ENCODE measurements at places on chromosomes 6 and 20. TPM values are rescaled to one million over a fixed set of nuclear protein-coding genes. Genes with fewer than 3 reads are reported as not detected.
A peak's percentile ranks its signal among the peaks of the same experiment; 100 is the strongest.

DNA sequence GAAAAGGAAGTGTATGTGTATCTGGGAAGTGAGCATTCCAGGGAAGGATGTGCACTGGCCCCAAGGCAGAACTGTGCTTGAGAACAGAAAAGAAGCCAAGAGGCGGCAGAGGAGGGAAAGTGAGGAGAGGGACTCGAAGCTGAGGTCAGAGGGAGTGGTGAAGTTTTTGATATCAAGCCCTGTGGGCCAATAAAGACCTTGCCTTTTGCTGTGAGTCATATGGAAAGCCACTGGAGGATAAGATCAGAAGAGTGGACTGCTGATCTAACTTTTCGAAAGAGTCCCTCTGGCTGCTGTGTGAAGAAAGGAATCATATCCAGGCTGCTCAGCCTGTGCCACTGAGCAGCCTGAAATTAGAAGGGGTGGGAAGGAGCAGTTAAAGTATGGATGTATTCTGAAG, 99.4 kb downstream of the EYA4 start:
- H3K4me3 ChIP-seq = no peak overlapping the region
- no peak overlapping the region for H3K27ac ChIP-seq
- no peaks in the 10 kb centered on the region for H3K36me3 ChIP-seq

DNA sequence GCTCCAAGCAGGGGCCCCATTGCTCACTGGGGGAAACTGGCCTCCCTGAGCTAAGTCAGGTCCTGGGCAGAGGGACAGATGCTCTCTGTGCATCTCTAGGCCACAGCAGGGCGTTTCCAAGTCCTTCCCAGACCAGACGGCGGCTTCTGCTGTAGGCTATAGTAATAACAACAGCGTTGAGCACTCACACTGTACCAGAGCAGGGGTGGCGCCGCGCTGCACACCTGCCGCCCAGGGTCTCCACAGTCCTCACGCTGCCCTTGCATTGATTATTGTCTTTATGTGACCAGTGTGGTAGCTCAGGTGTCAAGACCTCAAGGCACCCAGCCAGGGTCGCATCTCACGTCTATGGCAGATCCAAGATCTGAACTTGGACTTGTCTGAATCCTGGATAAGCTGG, 14.9 kb upstream of the CCN5 start:
- no peak for DNase-seq
- H3K4me1 ChIP-seq = peaks cover 12% of the 10 kb centered on the region
- no peaks in the 10 kb centered on the region for H3K27me3 ChIP-seq
- no peak overlapping the region for H3K4me3 ChIP-seq
- no peak overlapping the region for H3K27ac ChIP-seq

- no peak overlapping the region for H3K4me3 ChIP-seq
- H3K27ac ChIP-seq = no peak overlapping the region
- no peaks in the 10 kb centered on the region for H3K4me1 ChIP-seq
- H3K36me3 ChIP-seq = no peaks in the 10 kb centered on the region
- no peak for DNase-seq
Observed at GRCh38 chr6:105831311-105832097, 254.6 kb upstream of the PRDM1 start.

- no peak overlapping the region for H3K4me3 ChIP-seq
- no peak overlapping the region for H3K27ac ChIP-seq
- no peak for DNase-seq
- H3K27me3 ChIP-seq = no peaks in the 10 kb centered on the region
- H3K4me1 ChIP-seq = peaks cover 3% of the 10 kb centered on the region
Observed at GRCh38 chr6:36358226-36358915, 21.7 kb upstream of the BNIP5 start.

DNA sequence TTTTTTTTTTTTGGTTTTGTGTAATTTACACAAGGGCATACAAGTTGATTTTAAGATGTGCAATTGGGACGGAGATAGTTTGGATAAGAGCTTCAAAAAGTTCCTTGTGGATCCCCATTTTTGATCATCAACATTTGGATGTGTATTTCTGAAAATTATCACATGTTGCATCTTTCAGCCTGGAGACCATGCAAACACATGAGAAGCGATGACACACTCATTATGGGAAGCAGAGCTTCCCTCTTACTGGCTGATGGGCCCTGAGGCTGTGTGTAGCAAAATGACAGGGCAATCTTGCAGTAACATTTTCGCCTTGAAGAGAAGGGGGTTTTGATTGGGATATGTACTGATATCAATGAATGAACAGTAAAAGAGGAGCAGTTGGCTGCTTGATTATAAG, 22.0 kb upstream of the RIPK1 start:
- no peak for DNase-seq
- H3K36me3 ChIP-seq = no peaks in the 10 kb centered on the region

DNA sequence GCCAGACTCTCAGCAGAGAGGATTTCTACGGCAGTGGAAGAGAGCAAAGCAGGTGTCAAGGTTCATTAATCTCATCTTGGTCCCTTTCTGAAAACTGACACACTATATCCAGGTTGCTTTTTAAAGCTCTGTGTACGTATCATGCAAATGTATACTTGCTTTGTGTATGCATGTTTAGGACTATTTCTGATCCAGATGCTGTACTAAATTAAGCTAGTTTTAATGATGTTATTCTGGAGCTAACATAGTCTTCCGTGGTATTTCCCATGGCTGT, 59.2 kb upstream of the SNX9 start:
- H3K4me1 ChIP-seq = peaks cover 42% of the 10 kb centered on the region
- no peak for DNase-seq
- H3K4me3 ChIP-seq = no peak overlapping the region
- peak overlapping the region; percentile 80 for H3K27ac ChIP-seq

DNA sequence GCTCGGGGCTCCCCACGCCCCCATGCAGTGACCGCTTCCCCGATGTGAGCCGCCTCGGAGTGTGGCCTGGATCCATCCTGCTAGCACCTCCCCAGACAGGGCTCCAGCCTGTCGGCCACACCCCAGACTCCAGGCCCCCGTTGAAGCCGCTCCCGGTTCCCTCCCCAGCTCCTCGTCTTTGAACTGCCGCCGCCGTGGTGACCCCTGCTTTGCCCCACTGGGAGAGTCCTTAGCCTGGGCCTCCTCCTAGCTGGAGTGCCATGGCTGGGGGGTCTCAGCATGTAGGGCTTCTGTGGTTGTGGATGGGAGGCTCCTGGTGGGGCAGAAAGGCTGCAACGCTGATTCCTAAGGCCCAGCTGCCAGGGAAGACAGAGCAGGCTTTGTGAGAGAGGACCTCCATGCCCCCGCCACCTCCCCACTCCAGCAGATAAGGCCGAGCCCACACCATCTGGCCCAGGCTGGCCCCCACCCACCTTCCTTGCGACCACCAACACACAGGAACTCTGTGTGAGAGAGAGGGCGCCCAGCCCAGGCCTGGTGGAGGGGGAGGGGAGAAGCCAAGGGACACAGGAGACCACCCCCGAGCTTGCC, 11.4 kb downstream of the FOXS1 start:
- H3K4me3 ChIP-seq = no peak overlapping the region
- no peak overlapping the region for H3K27ac ChIP-seq
- no peak for DNase-seq
- peaks cover 8% of the 10 kb centered on the region for H3K4me1 ChIP-seq
- no peaks in the 10 kb centered on the region for H3K27me3 ChIP-seq

DNA sequence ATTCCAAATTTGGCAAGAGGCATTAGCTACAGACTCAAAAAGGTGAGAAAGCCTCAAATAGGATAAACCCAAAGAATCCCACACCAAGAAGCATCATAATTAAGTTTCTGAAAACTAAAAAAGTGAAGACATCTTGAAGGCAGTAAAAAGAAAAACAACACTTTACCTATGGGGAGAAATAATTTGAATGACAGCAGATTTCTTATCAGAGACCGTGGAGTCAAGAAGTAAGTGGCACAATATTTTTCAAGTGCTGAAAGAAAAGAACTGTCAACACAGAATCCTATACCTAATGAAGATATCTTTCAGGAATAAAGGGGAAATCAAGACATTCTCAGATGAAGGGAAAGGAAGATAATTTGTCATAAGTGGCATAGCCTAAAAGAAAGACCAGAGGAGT, 193.3 kb upstream of the CHD6 start:
- no peak overlapping the region for H3K27ac ChIP-seq
- H3K4me1 ChIP-seq = no peaks in the 10 kb centered on the region
- no peaks in the 10 kb centered on the region for H3K36me3 ChIP-seq
- no peak for DNase-seq
- no peak overlapping the region for H3K4me3 ChIP-seq

GRCh38 chr6:109187399-109188114, 92.2 kb downstream of the CEP57L1 start:
- no peak overlapping the region for H3K4me3 ChIP-seq
- no peaks in the 10 kb centered on the region for H3K27me3 ChIP-seq
- H3K36me3 ChIP-seq = no peaks in the 10 kb centered on the region
- H3K27ac ChIP-seq = no peak overlapping the region

GRCh38 chr6:144285798-144286502, 815 bp downstream of the UTRN start:
- H3K27ac ChIP-seq = peak overlapping the region; percentile 92
- no peaks in the 10 kb centered on the region for H3K36me3 ChIP-seq
- H3K4me3 ChIP-seq = peak overlapping the region; percentile 83

DNA sequence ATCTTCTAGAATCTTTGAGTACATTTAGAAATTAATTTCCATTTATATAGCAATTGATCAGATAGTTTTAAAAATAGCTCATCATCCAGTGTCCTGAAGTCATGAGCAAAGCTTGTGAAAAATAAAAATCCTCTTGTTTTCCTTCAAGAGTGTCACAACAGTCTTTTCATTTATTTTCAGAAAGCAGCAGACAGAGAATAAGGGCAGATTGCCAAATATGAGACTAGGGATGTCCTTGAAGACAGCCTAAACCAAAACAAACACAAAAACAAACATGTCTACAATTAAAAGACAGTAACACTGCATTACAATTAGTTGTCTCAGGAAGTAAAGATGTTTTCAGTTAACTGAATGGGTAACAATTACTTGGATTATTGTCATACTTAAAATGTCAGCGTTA, 682.8 kb downstream of the TFAP2A start:
- H3K4me3 ChIP-seq = no peak overlapping the region
- H3K27me3 ChIP-seq = no peaks in the 10 kb centered on the region

DNA sequence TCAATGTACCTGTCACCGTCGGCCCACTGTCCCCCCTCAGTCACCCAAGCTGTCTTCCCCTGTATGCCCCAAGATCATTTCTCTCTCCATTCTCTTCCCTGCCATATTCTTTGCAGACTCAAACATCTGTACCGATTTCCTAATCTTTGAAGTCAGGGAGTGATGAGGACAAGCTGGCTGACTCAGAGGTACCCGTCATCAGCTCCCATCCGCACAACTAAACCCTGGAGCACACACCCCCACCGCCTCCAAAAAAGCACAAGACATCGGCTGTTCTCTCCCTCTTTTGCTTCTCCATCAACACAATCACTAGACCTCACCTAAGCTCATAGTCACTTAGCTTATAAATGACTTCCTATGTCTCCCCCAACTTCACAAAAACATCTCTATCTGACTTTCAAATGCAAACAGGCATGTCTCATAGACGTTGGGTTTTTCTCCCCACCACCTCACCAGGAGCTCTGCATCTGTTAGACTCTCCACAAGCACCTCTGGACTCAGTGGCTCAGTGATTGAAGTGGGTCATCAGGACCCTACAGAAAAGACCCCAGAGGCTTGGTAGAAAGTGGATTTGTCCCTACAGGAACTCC, 11.5 kb upstream of the NFATC2 start:
- no peaks in the 10 kb centered on the region for H3K4me1 ChIP-seq
- no peaks in the 10 kb centered on the region for H3K36me3 ChIP-seq
- H3K27me3 ChIP-seq = peaks cover 2% of the 10 kb centered on the region
- no peak overlapping the region for H3K4me3 ChIP-seq
- no peak for DNase-seq
- no peak overlapping the region for H3K27ac ChIP-seq

DNA sequence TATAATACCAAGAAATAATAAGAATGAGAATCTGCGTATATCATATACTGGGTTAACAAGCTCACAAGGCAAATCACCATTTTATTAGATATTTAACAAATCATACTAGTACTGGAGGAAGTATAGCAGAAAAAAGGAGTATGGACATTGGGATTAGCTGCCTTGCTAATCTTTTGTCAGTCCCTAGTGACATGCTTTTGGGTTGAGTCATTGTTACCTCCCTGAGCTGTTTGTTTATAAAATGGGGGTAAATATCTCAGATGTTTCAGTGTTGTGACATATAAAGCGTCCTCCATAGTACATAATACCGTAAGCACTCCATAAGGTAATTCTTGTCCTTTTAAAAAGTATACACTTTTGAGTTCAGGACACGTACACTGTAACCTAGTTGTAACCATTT, 107.0 kb downstream of the ESR1 start:
- H3K27ac ChIP-seq = no peak overlapping the region
- no peaks in the 10 kb centered on the region for H3K4me1 ChIP-seq

DNA sequence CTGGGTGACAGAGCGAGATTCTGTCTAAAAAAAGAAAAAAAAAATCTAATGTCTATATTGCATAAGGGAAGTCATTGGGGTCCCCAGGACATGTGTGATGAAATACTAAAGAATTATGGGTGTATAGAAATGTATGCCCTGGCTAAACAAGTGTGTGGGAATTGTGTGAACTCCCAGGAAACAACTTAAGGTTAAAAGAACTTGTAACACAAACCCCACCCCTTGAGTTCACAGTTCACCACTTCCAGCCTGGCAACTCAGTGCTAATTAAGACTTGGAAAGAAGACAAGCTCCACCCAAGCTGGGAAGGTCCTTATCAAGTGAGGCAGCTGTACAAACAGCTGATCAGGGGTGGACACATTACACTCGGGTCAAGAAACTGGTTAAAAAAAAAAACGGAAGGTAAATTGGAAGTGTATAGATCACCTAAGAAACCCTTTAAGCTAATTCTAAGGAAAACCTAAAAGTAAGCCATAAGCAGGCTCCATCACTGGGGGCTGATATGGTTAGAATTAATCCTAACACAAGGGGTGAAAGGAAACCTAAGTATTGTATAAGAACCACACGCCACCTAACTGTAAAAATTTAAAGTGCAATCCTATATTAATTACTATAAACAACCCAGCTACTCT, 25.2 kb downstream of the HLA-A start:
- no peak overlapping the region for H3K4me3 ChIP-seq
- no peaks in the 10 kb centered on the region for H3K27me3 ChIP-seq
- no peaks in the 10 kb centered on the region for H3K36me3 ChIP-seq
- peaks cover 18% of the 10 kb centered on the region for H3K4me1 ChIP-seq

- peaks cover 4% of the 10 kb centered on the region for H3K4me1 ChIP-seq
- no peaks in the 10 kb centered on the region for H3K27me3 ChIP-seq
- no peaks in the 10 kb centered on the region for H3K36me3 ChIP-seq
- no peak overlapping the region for H3K4me3 ChIP-seq
- DNase-seq = no peak
Observed at GRCh38 chr6:54618572-54618971, 228.0 kb upstream of the FAM83B start.

GRCh38 chr6:49326347-49326746, 136.7 kb downstream of the MMUT start:
- DNase-seq = no peak
- no peaks in the 10 kb centered on the region for H3K27me3 ChIP-seq
- H3K4me1 ChIP-seq = no peaks in the 10 kb centered on the region
- H3K36me3 ChIP-seq = no peaks in the 10 kb centered on the region
- H3K4me3 ChIP-seq = no peak overlapping the region

DNA sequence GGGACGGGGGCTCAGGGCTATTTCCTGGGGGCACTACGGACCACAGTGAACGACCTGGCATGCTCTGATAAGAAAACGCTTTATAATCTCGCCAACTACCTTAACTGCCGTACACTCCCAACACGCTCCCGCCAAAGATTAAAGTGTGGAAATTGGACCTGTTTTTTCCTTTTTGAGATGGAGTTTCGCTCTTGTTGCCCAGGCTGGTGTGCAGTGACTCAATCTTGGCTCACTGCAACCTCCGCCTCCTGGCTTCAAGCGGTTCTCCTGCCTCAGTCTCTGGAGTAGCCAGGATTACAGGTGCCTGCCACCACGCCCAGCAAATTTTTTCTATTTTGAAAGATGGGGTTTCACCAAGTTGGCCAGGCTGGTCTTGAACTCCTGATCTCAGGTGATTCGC, 346 bp upstream of the SLC44A4 start:
- no peak for DNase-seq
- peak overlapping the region; percentile 96 for H3K27ac ChIP-seq
- H3K36me3 ChIP-seq = no peaks in the 10 kb centered on the region
- H3K4me1 ChIP-seq = peaks cover 30% of the 10 kb centered on the region
- H3K4me3 ChIP-seq = peak overlapping the region; percentile 47

The NKX2-4 gene
- total RNA-seq = not detected
